ENCODE measurements at places on chromosomes 5 and 9. TPM values are rescaled to one million over a fixed set of nuclear protein-coding genes. Genes with fewer than 3 reads are reported as not detected.

- DNase-seq = no peak
- no peak overlapping the region for H3K4me3 ChIP-seq
Measured at GRCh38 chr5:87340716-87341115, 72.0 kb downstream of the CCNH start.

GRCh38 chr5:131186561-131187256 lies 16.0 kb downstream of the LYRM7 start:
- H3K4me1 ChIP-seq = peaks cover 18% of the 10 kb centered on the region
- no peaks in the 10 kb centered on the region for H3K36me3 ChIP-seq
- H3K27me3 ChIP-seq = no peaks in the 10 kb centered on the region
- DNase-seq = peak; percentile 53
- peak overlapping the region; percentile 91 for H3K27ac ChIP-seq

DNA sequence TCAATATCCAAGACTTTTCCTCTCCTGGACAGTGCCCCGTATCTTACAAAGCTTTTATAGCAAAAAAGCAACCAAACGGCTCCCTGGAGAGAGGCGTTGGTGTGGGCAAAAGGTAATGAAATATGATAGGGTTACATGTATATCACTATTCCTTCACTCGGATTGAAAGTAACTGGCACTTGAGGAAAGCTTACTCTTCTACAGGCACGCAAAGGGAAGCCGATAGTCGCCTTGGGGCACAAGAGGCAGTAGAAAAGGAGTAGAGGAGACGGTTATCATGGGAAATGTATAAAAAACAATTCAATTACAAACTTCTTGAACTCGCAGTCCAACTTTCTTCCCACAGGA lies 1.1 kb downstream of the DIAPH1 start:
- H3K4me1 ChIP-seq = peaks cover 18% of the 10 kb centered on the region
- peak overlapping the region; percentile 85 for H3K4me3 ChIP-seq
- peaks cover 14% of the 10 kb centered on the region for H3K36me3 ChIP-seq
- H3K27me3 ChIP-seq = no peaks in the 10 kb centered on the region
- peak overlapping the region; percentile 77 for H3K27ac ChIP-seq

DNA sequence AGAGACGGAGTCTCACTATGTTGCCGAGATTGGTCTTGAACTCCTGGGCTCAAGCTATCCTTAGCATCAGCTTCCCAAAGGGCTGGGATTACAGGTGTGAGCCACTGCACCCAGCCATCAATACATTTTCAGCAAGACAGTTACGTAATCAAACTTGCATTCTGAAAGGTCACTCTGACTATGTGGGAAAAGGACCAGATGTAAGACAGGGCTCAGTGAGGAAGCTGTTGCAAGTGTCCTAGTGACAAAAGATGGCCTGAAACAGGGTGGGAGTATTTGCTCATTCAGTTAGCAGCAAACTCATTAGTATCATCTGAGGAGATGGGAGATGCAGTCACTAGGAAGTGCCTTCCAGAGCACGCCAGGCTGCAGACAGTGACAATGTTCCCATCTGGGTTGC lies 16.9 kb downstream of the MED27 start:
- no peaks in the 10 kb centered on the region for H3K4me1 ChIP-seq
- H3K36me3 ChIP-seq = no peaks in the 10 kb centered on the region
- no peak overlapping the region for H3K4me3 ChIP-seq

Gene ZCCHC7
- 14.1 TPM for total RNA-seq
